Left forelimb (tissue), 1 donor: ENCODE measurements at places on chromosomes 1 and 21.

DNA sequence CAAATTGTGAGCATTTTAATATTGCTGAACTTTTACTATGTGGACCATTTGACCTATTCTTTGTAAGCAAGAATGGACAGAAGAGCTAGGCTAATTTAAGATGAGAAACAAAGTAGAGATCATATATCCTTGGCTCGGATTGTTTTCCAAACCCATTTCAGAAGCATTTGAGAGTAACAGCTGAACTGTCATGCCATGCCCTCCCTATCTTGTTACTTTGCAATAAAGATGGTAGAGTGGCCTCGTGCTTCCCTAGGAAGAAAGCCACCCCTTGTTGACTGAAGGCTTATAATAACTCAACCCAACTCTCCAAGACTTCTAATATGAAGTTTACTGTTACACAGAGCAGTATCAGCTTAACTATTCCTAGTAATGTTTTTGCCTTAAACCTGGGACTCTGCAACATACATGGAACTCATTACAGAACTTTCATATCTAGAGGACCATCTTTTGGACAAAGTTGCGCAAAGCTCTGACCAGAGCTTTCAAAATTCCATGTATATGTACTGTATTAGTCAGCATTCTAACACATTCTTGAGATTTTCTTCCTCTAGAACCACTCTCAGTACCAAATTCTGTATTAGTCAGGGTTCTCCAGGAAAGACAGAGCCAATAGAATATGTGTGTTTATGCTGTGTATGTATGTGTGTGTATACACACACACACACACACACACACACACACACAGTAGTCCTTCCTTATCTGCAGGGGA is 68.7 kb downstream of the ADAMTS1 start:
- no peak for DNase-seq

DNA sequence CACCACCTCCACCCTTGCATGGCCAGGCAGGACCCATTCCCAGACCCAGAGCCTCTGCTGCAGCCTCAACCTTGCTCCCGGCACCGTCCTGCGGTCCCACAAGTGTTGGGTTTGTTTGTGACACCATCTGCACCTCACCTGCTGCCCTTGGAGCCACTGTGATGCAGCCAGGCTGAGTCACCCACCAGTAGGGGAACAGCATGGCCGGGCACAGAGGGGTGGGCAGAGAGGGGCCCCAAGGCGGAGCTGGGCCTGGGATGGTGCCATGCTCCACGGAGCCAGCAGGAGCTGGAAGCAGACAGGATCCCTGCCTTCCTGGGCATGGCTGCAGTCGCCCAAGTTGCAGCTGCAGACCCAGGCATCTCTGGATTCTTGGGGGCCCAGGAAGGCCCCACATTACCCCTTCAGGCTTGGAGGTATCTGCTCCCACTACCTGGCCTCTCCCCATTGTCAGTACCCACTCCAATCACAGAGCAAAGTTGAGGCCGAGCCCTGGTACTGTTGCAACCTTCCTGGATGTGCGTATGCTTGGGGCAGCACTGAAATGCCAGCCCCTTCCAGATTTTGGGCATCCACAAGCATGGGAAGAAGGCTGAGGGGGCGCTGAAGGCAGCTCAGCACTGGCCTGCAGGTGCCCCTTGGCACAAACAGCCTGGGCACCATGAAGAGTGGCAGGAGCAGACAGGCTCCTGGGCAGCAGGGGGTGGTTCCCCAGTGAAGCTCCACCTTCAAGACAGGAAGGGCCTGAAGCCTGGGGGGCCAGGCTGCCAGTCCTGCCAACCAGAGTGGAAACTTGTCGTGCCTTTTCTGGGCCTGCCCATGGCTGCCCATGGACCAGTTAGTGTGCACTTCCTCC is 172.8 kb downstream of the MATN1 start:
- peak; percentile 41 for DNase-seq

- DNase-seq = no peak
These were observed 113.5 kb downstream of the PROX1 start for GRCh38 chr1:214101246-214101645.

DNA sequence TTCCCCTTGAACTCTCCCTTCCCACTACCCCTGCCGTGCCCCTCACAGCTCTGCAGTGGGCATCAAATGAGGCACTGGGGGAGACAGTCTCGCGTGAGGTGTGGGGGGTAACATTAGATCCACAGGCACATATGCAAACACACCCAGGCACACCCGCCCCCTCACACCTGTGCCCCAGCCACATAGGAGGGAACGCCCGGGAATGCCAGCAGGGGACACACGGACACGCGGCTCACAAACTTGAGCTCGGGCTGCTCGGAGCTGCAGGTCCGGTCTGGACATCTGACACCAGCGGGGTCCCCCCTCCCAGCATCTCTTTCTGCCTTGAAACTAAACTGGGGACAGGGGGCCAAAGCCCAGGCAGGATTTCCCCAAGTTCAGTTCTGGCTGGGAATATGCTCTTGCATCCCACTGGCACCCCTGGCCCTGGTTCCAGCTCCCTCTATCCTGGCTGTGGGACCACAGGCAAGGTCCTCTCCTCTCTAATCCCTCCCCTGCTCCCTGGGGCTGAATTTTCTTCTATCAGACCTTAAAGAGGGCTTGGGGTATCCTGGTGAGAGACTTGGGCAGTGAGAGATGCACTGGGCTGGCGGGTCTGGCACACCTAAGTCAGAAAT is 30.6 kb downstream of the CDCP2 start:
- DNase-seq = peak; percentile 57

DNA sequence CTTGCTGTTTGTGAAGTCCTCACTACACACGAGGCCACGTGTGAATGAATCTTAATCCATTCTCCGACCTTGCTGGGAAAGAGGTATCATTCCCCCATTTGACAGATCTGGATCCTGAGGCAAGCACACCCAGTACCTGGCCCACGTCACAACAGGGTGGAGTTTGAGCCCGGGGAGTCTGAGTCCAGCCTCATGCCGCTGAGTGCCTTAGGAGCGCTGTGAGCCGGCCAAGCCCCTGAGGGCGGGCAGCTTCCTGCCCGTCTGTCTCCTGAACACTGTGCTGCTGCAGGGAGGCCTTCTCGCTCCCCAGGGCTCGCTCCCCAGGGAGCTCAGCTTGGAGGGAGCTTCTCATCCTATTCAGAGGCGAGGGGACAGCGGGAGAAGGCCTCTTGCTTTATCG is 29.7 kb downstream of the SLC45A1 start:
- no peak for DNase-seq

GRCh38 chr21:31559368-31560119 is 99.9 kb upstream of the SOD1 start:
- DNase-seq = peak; percentile 99

- DNase-seq = no peak
These were observed 73.9 kb downstream of the KCNJ15 start for GRCh38 chr21:38330666-38331065.

GRCh38 chr1:193558491-193559028 is 372.1 kb upstream of the B3GALT2 start:
- DNase-seq = no peak

GRCh38 chr21:29170944-29171343 is 40.5 kb downstream of the MAP3K7CL start:
- no peak for DNase-seq

- no peak for DNase-seq
These were observed 95.0 kb downstream of the BEND5 start for GRCh38 chr1:48681476-48682305.

DNA sequence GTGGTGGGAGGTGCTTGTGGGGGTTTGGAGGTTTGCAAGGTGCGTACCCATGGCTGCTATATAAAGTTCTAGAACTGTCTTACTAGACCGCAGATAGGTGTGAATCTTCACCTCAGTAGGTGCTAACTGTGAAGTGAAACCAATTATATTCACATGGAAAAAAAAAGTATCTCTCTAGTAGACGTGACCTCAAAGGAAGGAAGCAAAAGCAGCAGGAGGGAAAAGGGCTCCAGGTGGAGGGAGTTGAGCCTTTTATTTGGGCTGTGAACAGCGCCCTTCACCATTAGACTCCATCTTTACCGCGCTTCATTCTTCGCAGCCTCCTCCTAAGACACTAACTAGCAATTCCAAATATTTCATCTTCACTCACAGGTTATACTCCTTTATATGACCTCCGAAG is 129.8 kb downstream of the TBX19 start:
- no peak for DNase-seq

DNA sequence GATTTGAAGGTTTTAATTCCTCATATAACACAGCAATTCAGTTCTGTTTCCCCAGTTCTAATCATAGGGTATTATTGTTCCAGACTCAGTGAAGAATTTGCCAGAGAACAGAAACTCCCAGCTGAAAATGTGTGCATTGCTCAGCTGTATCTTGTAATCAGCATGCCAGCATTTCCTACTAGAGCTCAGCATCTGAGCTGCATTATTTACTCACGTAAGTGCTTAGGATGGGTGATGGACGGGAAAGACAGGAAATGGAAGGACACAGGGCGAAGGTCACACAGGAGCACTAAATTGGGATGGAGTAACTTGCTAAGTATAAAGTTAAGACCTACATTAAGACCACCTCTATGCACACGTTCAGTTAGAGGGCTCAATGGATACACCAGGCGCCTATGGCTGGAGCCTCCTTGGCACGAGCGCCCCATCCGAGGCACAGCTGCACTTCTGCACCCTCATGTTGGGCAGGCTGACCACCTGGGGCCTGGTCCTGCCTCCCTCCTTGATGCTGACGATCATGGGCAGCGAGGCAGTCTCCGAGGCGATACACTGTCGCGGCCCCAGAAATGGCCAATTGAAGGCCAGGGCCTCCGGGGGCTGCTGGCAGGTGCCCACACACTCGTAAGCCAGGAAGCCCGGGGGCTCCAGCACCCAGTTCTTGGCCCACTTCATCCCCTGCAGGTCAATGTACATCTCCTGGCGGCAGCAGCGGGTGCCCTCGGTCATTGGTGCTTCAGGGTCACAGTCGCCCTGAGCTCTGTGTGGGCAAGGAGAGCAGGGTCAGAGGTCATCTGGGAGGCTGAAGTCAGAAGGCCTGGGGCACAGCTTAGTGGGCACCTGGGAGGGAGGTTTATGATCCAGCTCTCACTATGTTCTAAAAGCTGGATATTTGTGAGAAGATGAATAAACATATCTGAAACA is 3.7 kb downstream of the LEFTY2 start:
- DNase-seq = no peak

DNA sequence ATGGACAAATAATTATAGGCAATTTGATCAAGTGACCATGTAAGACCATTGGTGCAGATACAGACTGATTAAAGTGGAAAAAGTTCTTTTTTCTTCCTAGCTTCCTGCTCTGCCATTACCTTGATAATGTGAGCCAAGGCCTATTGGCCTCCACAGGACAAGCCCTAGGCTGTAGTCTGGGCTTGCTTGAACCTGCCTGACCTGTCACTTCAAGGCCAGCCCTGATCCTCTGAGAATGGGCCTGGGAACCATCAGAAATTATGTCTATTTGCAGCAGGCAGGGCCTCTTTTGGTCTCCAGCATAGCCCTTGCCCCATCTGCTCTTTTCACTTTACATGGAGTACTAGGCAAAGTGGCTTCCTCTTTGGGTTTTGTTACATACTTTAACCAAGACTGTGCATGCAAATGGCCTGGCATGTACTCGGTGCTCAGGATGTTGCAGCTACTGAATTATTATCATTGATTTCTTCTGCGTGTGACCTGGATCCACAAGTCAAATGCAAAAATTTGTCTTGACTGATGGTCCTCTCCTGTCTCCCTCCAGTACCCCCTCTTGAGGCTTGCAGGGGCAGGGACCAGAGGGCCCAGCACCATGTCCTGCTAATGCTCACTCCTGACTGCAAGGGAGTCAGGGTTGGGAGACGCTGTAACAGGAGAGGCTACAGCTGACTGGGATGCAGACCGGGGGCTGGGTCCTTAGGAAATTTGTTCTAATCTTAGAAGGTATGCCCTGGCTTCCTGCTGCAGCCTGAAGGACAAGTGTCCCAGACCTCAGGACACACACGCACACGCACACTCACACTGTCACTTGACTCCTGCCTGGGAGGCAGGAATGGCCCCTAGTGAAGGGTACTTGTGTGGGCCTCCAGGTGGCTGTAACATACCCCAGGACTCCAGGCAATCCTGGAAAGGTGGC is 39.4 kb downstream of the RCSD1 start:
- DNase-seq = no peak

- no peak for DNase-seq
These were observed 81.5 kb downstream of the DMRTB1 start for GRCh38 chr1:53540604-53541262.

DNA sequence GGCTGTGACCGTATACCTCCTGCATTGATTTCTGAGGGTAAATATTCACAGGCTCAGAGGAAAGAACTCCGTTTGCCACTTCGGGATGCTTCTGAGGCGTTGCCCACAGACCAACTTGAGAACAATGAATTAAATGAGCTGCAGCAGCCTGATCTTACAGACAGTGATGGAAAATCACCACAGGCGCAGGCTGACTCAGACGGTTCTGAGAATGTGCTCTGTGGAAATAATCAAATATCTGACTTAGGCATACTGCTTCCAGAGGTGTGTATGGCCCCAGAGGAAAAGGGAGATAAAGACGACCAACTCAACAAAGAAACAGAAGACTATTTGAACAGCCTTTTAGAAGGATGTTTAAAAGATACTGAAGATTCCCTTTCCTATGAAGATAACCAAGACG is 76.7 kb upstream of the SCCPDH start:
- no peak for DNase-seq

GRCh38 chr21:34235514-34235913 is 128.3 kb upstream of the KCNE2 start:
- no peak for DNase-seq

DNA sequence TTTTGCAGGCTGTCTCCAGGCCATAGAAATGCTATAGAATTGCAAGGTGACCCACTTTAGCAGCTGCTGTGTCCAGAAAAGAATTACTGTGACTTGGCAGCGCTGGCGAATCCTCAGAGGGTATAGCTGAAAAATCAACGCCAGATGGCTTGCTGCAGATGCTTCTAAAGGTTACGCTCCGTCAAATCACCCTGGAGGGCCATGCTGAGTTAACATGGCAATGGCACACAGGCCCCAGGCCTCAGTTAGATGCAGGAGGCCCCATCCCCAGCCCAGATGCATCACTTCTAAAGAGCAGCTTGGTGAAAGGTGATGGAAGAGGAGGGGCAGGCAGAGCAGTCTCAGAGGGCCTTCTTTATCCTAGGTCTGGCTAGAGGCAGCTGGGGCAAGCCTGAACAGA is 18.0 kb downstream of the KIAA1614 start:
- no peak for DNase-seq

GRCh38 chr1:27027575-27028250 is 15.1 kb upstream of the TENT5B start:
- no peak for DNase-seq

GRCh38 chr1:228702433-228702832 is 32.8 kb upstream of the RHOU start:
- no peak for DNase-seq

DNA sequence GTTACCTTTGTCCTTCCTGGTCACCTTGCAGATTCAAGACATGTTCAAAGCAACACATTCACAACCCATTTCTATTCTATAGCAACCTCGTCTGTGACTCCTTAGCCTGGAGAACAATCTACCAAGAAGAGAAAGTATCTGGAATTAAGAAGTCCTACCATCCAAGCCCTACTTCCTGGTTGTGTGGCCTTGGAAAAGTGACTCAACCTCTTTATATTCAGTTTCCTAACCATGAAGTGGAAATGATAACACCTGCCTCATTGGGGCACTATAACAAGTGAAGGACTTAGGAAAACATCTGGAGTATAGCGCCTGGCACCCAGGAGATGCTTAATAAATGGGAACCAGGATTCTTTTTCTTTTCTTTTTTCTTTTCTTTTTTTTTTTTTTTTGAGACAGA is 36.5 kb upstream of the SRRM1 start:
- DNase-seq = no peak

GRCh38 chr1:77143529-77144121 is 75.6 kb downstream of the PIGK start:
- no peak for DNase-seq
